ENCODE measurements at places on chromosomes 5 and 9.

DNA sequence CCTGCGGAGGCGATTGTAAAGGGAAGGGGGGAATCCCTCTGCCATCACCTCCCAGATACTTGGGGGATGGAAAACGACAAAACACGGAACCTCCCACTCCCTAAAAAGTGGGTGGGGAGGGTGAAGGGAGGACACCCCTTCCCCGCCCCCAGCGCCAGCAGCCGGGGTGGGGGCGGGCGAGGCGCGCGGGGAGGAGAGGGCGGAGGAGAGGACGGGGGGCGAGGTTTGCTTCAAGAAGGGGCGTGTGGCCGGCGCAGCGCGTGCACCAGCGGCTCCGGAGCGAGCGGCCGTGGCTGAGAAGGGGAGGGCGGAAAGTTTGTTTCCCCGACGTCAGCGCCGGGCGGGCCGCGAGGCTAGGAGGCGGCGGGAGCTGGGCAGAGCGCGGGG is at the start of gene PRRX2:
Gene PRRX2, plus strand, starts transcription at position 259 of the 387 bp plus-strand sequence. CDS start 221 bp downstream, outside the sequence.
- DNase-seq: peak; percentile 39

DNA sequence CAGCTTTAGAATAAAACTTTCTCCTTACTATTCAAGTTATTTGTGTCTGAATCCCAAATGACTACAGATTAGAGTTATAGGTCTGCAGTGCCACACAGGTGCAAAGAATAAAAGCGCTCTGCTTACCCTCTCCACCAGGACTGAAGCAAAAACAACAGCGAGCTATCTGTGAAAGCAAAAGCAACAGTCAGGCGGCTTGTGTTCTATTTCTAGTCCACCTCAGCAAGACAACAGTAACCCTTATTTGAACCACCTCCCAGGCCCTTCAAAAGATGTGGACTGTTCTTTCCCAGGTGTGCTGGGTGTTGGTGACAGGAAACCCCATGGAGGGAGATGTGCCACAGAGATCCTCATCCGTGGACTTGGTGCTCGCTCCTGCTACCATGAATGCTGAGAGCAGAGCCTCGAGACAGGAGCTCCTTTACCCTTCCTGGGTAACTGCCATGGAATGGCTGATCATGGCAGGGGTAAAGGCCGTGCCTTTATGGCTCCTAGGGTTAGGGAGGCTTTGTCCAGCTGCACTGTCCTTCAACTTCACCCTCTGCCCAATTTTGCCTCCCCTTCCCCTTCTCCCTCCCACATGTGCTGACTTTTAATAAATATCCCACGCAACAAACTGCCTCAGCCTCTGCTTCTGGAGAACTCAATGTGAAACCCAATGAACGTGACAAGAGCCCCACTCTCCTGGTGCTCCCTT is 108.6 kb downstream of the SERINC5 start:
- DNase-seq: no peak

DNA sequence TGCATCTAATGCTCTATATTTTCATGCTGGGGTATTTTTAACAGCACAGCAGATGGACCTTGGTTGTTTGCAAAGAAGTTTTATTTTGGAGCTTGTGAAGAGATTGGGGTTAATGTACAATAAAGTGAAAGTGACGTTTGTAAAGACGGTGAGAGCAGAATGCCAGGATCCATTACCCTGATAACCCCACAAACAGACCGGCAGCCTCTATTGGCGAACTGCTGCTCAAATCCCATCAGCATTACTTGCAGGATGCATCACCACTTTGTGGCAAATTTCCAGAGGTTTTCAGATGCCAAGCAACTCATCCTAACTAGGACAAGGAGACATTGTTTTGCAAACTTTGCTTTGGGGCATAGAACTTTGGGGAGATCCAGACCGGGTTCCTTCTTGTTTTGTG is 383.3 kb upstream of the ZNF462 start:
- no peak for DNase-seq

DNA sequence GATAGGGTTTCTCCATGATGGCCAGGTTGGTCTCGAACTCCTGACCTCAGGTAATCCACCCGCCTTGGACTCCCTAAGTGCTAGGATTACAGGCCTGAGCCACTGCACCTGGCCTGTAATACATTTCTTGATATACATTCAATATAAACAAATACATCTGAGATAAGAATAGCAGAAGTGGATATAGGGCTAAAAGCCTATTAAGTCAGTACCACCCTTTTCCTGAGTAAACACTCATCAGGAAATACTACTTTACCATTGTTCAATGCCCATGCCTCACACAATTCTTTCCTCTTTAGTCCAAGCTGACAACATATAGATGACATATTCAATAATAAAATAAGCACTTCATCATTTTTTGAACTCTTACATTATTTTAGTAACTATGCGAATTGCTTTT is 64.8 kb downstream of the MRPS27 start:
- DNase-seq: no peak

DNA sequence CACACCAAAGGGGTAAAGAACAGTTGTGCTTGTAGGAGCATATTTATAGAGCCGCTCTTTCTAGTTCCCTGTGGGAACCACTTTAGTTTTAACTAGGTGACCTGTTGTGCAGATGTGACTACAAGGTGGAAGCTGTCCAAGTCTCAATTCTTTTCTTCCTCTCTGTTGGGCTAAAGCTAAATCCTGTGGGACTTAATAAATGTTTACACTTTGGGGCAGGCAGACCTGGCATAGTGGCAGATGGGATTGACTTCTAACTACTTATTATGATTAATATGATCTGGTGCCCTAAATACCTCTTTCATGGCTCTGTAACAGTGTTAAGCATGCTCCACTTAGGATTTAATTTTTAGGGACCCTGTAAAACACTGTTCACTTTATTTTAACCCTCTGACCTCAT is 265.3 kb downstream of the KCTD16 start:
- DNase-seq: no peak

DNA sequence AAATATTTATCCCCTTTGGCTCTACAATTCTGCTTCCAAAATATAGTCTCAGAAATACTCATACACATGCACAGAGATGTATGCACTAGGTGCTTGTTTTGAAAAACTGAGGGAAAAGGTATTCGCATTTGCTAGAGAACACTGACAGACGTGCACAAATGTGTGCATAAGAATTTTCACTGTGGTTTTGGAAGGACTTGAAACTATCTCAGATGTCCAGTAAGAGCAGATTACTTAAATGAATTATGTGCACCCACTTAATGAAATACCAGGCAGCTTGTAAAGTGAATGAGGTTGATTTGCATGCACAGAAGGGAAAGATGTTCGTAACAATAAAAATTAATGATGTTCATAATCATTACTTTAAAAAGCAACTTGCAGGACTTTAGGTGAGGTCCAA is 48.4 kb downstream of the SEC61B start:
- DNase-seq: no peak

DNA sequence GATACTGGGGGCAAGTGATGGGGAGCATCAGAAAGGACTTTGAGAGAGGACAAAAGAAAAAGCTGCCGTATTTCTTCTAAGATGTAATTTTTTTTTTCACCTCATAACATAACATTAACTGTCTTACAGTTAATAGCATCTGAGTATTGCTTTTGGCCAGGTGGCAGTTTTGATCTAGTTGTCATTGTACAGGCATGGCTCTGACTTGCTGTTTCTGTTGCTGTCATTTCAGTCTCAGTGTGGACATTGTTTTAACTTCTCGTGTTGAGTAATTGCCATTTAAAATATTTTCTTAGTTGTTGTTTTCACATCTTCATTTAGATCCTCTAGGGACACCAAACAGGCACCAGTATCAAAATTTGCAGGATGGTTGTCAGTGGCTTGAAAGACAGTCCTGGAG is 12.4 kb downstream of the SMAD5 start:
- DNase-seq: no peak

DNA sequence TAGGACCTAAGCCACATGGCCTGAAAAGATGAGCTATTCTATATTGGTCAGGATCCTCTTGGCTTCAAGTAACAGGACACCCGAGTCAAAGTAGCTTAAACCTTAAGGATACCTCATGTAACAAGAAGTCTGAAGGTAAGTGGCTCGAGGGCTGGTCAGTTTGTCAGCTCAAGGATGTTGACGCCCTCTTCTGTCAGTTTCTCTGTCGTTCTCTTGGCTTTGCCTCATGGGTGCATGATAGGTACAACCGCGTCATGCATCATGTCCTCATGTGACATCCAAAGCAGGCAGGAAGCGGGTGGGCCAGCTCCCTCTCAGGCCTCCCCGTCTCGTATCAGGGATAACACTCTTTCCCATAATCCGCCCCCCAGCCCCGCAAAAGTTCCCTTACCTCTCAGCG is 22.1 kb upstream of the TCERG1 start:
- DNase-seq: no peak

DNA sequence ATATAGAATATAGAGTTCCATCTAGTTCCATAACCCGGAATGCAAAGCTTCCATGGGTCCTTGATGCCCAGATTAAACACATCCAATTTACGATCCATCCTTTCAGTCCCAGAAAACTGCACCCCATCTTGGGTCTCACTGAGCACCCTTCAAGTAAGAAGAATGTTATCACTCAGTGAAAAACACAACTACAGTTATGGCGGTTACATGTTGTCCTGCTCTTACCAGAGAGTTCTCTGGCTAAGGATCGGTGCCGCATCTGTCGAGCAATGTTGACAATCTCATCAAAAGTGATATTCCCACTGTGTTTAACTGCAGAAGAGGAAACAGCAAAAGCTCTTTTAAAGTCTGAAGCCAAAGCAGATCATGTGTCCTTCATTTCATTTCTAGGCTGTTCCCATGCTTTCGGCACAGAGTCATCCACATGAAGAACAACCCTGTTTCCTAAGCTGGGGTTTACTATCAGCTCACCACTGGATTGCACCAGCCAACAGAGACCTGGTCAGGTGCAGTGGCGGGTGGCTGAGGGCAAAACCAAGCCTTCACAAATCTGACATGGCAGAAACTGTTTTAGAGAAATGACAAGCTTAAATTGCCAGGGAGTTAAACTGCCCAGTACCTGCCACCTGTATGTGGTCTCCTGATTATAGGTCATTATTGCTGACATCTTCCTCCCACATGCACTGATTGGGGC is 2.9 kb downstream of the RPL12 start:
- no peak for DNase-seq

GRCh38 chr9:114372921-114373448 is 14.8 kb downstream of the AKNA start:
- peak; percentile 64 for DNase-seq

- DNase-seq: no peak
Observed at GRCh38 chr9:114431003-114431402, 43.2 kb upstream of the AKNA start.

- no peak for DNase-seq
Observed at GRCh38 chr5:131812371-131813160, 15.7 kb upstream of the FNIP1 start.

- DNase-seq: no peak
Observed at GRCh38 chr5:79471556-79471955, 42.4 kb downstream of the HOMER1 start.

GRCh38 chr5:58683567-58683966 is 100.7 kb downstream of the RAB3C start:
- DNase-seq: no peak

GRCh38 chr9:36317766-36318165 is 59.5 kb upstream of the GNE start:
- no peak for DNase-seq

DNA sequence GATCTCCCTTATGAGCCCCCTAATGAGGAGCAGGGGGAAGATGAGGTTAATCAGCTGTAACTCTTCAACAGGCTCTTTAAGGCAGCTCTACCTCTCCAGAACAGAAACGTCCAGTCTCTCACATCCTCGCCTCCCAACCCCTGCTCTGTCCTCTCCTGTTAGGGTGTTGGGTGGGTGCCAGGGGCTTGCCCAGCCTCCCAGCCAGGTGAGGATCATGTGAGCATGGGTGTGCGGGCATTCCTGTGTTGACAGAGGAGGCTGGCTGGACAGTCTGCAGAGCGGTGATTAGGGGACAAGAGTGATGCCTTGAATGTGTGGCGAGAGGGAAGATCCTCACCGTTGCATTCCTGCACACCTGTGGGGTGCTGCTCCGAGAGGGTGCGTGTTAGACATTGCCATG is 51.7 kb downstream of the CCDC180 start:
- no peak for DNase-seq

DNA sequence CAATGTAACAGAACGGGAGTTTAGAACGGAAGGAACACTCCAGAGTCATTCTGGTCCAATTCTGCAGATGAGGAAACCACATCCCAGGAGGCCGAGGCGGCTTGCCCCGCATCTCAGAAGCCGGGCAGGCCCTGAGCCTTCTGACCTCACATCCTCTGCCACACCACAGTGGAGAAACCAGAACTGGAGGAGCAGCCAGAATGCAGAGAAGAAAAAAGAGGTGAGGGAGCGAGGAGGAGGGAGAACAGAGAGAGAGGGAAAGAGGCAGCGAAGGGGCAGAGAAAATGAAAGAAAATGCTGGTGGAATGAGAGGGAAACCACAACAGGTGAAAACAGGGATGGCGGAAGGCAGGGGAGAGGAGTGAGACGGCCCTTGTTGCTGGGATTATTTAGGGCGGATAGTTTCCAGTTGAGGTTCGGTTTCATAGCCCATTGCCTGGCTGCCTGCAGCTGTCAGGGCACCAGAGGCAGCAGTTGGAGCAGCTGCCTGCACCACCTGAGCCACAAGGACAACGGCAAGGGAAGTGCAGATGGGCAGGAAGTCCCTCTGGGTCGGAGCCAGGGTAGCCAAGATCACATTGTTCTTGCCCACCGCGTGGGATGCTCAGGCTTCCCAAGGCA is at the start of gene HMHB1:
Gene HMHB1, plus strand, starts transcription at position 77 of the 621 bp plus-strand sequence.
- DNase-seq: no peak

- DNase-seq: no peak
Observed at GRCh38 chr9:27398982-27399653, 102.2 kb upstream of the EQTN start.

DNA sequence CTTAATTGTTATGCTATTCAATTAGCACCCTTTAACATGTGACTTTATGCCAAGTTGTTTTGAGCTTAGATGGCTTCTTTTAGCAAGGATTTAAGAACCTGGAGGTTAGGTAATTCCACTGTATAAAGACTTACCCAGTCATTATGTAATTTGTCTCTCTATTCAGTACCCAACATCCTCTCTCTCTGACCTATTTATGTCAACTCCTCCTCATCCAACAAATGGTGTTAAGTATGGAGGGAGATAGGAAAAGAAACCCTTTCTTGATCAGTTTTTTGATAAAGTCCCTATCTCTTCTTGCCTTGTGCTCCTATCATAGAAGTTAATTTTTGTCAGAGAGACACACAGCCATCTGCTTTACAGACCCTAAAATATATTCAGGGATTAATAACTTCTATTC is 181.2 kb upstream of the GPR151 start:
- no peak for DNase-seq

DNA sequence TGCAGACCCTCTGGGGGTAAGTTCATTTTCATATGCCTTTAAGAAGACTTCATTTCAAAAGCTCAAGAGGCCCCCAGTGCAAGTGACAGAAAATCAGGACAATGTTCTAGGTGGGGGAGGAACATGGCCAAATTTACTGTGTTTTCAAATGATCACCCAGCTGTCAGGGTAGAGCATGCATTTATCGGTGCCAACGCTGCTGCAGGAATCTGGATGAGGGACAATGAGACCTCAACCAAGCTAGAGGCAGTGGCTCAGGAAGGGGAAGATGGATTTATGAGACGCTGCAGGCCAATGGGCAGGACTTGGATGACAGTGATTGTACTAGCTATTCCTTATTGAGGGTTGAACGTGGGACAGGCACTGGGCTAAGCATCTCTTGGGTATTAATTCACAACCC is 278.4 kb downstream of the ASTN2 start:
- DNase-seq: no peak

GRCh38 chr5:92703976-92704375 is 877.0 kb downstream of the NR2F1-AS1 start:
- DNase-seq: no peak
